Hindlimb muscle (tissue), 1 donor: ENCODE measurements at places on chromosomes 7 and 10. TPM values are rescaled to one million over a fixed set of nuclear protein-coding genes. Genes with fewer than 3 reads are reported as not detected.

DNA sequence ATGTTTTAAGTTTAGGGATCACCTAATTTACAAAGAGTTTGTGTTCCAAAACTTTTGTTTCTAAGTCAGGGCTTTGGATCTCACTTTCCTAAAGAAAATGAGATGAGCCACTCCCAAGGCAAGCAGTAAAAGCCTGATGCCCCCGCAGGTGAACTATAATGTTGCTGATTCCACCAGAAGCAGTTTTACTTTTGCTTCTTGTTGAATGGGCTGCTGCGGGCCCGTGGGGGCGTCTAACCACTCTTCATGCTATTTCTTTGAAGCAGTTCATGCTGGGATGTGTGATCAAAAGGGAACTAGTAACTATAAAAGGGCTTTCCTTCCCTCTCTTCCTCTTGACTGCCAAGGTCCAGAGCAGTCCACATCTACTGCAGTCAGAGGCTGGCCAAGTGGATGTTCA is 118.7 kb upstream of the NEBL start:
- no peak for DNase-seq

DNA sequence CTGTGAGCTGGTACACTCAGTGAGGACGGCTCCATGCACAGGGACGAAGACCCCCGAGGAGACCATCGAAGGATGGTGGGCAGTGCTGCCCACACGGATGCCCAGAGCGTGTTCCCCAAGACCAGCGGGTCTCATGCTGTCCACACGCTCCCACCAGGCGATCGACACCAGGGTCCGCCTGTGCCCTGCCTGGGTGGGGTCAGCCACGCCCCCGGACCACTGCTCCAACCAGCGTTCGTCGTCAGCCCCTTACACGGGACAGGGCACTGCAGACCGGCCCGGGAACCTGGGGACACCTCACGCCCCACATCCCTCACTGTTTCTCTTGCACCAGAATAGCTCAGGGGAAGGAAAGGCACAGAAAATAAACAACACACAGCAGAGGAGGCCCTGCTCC is 223.5 kb downstream of the DNAJB6 start:
- no peak for DNase-seq

Gene ACTL6B
- polyA plus RNA-seq, result not detected

Gene CYP2C8
- 0.49 TPM for polyA plus RNA-seq
